Stimulated activated CD8-positive, alpha-beta memory T cell treated with anti-CD3 and anti-CD28 coated beads, Interleukin-2, amount 100 ng/mL, for 48 hours (primary cell): ENCODE measurements at places on chromosomes 16 and 17.

DNA sequence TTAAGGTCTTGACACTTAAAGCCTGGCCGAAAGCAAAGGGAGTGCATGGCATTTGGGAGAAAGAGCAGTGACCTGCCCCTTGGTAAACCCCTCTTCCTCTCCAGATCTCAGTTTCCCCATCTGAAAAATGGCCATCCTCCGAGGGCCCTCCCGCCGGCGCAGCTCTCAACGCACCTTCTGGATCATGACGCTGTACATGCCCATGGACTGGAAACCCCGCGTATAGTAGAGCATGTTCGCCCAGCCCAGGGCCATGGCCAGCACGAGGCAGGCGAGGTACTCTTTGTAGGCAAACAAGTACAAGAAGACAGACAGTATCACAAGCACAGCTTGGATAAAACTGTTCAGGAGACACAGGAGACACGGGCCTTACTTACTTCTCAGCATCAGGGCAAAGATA lies 33.6 kb downstream of the TRPV3 start:
- no peak for DNase-seq

DNA sequence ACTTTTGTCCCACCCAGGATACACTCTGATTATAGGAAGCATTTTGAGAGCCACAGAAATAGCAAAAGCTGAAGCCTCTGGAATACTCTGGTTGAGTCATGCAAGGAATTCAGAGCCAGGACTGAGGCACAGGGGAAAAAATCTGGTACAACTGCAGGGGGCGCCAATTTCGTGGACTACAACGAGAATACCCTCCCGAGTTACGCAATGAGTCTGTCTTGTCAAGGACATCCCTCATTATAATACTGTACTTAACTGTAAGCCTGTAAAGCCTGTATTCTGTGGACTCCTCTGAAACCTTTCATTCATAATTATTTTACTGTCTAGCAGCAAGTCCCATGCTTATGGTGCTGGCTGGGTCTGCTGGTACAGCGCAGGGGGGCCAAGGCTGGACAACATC lies 7.8 kb downstream of the HOXB1 start:
- no peak for DNase-seq

DNA sequence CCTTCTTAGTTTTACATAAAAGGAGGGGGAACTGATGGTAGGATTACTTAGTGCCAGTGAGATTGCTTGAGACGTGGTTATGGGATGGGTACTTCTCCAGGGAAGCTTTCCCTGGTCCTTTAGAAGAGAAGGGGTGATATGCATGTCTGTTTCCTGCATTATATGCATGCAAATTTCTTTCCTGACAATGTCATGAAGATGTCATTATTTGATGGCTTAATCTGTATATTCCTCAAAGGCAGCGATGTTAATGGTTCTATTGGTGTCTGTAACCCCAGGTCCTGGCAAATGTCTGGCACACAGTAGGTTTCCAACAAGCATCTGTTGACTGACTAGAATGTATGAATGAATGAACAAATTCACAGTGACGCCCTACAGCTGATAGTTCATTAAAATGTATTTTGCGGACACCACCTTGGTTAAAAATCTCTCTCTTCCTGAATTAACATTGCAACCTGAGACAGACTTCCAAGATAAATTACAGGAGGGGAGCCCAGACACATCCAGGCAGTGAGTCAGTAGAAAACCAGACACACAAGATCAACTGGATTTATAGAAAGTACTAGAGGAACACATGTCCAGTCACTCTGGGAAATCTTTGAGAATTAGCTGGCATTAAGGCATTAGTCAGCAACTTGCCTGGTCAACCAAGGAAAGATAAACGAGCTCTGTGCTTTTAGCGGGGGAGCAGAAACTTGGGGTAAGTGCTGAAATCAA lies 293.4 kb downstream of the XYLT1 start:
- DNase-seq, result no peak

GRCh38 chr17:1365445-1366039 lies 34.5 kb downstream of the YWHAE start:
- no peak for DNase-seq

- DNase-seq, result no peak
Measured at GRCh38 chr17:60888812-60889709, 211.4 kb downstream of the BCAS3 start.

GRCh38 chr17:42561897-42562387 lies at the start of gene COASY:
Gene COASY, plus strand, starts transcription at chr17:42562148. Its CDS starts 475 bp downstream, at chr17:42562623.
- peak; percentile 92 for DNase-seq

GRCh38 chr16:71885261-71885650 lies 1.3 kb upstream of the ZNF821 start:
- no peak for DNase-seq
